Activated T-cell treated with anti-CD3 and anti-CD28 coated beads, Interleukin-2, amount 50 U/mL, for 4 hours (primary cell): ENCODE measurements at places on chromosomes 2 and 18.

GRCh38 chr2:179344280-179344964 is 79.8 kb upstream of the SESTD1 start:
- no peak for DNase-seq

DNA sequence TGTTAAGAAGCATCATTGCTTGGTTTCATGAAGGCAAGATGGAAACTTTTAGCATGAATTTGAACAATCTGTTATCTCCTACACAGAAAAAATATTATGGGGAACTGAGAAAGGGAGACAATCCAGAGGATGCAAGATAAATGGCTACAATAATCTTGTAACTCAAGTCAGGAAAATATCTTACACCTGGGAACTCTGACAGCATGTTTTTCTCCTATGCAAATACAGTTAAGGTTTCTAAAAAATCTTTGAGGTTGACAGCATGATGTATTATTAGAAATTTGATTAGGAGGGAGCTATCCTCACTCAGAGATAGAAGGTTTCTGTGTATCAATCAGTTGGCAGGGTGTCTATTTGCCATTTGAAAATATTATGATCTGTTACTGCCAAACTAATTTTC is 75.6 kb downstream of the GPD2 start:
- DNase-seq: no peak

- DNase-seq: no peak
These were observed 287.5 kb upstream of the VRK2 start for GRCh38 chr2:57759131-57759530.

- no peak for DNase-seq
These were observed 185.2 kb downstream of the BARD1 start for GRCh38 chr2:214624166-214624760.

GRCh38 chr18:50075772-50076171 is 119.2 kb downstream of the MYO5B start:
- no peak for DNase-seq

GRCh38 chr18:29531746-29532145 is 1354.8 kb upstream of the CDH2 start:
- no peak for DNase-seq

GRCh38 chr2:127514076-127514475 is 12.2 kb downstream of the IWS1 start:
- DNase-seq: no peak

- DNase-seq: no peak
These were observed 186.6 kb downstream of the PID1 start for GRCh38 chr2:229084447-229084846.

DNA sequence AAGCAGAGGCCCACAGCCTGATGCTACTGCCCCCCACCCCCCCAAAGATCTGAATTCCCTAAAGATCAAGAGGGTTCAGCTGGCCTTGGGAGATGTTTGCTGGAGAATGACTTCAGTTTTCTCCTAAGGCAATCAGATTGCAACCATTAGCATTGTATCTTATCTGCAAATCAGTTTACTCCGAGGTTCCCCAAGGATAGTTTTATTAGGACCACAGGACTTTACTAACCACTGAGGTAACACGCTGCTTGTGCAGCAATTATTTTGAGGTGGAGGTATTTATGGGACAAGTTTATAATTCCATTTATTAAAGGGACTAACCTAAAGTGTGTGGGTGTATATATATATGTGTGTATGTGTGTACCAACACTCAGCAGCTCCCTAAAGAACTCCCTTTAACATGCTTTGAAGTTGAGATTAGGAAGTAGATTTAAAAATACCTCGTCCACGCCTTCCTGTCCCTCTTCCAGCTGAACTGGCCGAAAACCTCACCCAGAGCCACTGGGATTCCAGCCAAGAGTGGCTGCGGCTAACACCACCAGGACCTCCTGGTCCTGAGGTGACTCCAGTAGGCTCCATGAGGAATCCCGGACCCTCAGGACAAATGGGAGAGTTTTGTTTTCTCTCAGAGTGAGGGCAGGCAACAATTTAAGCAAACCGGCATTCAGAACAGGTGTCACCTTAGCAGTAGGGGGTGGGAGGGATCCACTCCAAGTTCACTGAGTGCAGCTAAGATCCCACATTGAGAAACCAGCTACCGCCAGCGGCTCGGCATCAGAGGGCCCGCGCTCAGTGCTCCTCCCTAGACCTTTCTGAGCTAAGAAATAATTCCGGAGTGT is 3.0 kb upstream of the DLX1 start:
- no peak for DNase-seq

GRCh38 chr2:203811491-203812221 is 55.9 kb upstream of the CTLA4 start:
- peak; percentile 71 for DNase-seq

DNA sequence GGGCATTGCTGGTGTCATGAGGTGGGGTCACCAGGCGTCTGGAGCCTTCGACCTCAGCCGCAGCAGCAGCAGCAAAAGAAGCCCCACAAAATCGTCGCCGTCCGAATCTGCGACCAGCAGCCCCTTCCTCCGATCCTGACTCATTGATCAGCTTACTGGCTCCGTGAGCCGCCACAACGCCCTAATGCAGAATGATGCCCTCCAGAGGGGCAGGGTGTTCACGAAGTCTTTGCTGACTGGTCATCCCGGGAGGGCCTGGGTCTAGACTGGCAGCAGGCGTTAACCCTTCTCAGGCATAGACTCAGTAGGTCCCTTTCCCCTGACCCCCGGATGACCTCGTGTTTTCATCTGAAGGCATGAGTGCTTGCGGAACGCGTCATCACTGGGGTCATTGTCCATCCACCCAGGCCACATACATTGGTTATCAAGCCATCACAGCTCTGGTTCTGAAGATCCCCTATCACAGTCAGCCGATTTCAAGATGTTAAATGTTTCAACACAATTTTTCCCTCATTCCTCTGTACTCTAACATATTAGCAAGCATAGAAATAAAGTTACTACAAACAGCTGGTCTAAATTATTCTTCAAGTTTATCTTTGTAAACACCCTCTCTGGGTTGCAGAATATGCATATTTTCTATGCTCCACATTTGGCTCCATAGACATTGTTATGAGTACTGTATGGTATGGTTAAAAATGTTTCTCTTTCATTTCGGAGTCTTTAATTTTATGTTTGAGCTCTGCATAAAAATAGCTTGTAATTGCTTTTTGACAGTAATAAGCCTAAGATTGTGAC is 83.3 kb upstream of the SALL3 start:
- no peak for DNase-seq

GRCh38 chr18:37586656-37587225 is 21.1 kb upstream of the CELF4 start:
- no peak for DNase-seq
